Head of caudate nucleus (tissue), 42 donors: ENCODE measurements at places on chromosomes 4 and X.

DNA sequence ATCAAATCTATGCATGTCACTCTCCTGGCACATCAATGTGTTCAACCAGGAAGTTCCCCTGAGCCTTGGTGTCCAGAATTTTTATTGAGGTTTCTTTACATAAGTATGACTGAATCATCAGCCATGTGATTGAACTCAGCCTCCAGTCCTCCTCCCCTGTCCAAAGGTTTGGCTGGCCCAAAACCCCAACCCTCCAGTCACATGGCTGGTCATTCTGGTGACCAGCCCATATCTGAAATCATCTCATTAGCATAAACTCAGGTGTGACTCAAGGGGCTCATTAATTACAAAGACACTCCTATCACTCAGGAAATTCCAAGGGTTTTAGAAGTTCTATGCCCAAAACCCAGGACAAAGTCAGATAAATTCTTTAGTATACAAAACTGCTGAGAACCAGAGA, 20.6 kb upstream of the SUPT20HL2 start:
- DNase-seq, result no peak

DNA sequence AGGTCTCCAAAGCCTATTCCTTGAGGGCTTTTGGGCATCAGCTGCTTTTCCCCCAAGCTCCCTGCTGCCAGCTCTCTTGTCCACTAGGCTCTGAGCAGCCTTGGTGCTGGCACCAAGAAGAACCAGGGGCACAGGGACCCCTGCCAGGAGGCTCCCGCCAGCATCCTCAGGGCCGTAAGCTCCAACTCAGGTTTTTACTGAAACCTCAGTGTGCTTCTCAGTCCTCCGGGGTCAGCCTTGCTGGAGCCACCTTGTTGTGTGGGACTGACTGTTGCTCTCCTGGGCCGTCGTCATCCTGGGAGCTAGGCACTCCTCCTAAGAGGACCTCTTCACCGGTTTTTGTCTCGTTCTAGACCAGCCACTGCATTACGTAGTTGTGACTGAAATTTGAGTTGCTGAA, 38.9 kb downstream of the NOP14 start:
- DNase-seq, result peak; percentile 10

- DNase-seq, result no peak
Measured at GRCh38 chr4:179624768-179625181, 2182.5 kb upstream of the AGA start.

GRCh38 chrX:153353416-153353815, 19.5 kb downstream of the ZNF275 start:
- DNase-seq, result no peak

DNA sequence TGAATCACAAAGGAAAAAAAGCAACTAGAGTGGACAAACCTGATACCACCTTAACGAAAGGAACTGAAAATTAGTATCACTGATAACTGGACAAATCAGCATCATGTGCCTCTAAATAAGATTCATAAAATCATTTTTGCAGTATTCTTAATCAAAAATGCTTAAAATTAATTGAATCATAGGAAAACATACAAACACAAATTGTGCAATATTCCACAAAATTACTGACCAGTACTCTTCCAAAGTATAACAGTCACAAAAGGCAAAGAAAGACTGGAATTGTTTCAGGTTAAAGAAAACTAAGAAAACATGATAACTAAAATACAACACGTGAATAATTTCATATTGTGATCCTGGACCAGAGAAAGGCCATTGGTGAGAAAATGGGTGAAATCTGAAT, 27.1 kb downstream of the FBXW7 start:
- no peak for DNase-seq

- DNase-seq, result no peak
Measured at GRCh38 chr4:153206534-153206933, 2.3 kb downstream of the TRIM2 start.

DNA sequence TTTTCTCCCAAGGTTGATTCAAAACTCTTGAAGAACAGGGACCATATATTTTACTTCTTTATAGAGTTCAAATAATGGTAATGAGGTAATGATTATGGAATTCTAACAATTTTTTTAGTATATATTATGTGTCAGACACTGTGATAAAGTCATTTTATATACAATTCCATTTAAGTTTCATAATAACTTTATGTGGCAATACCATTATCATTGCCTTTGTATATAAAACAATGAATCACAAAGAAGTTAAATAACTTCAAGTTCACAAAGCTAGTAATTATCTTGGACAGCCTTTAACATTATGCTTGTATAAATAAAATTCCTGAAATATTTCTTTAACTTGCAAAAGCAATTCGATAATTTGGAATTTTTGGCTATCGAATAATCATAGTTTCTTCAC, 20.6 kb downstream of the MAGEC1 start:
- DNase-seq, result no peak

GRCh38 chr4:116122124-116122523, 963.3 kb downstream of the TRAM1L1 start:
- no peak for DNase-seq

DNA sequence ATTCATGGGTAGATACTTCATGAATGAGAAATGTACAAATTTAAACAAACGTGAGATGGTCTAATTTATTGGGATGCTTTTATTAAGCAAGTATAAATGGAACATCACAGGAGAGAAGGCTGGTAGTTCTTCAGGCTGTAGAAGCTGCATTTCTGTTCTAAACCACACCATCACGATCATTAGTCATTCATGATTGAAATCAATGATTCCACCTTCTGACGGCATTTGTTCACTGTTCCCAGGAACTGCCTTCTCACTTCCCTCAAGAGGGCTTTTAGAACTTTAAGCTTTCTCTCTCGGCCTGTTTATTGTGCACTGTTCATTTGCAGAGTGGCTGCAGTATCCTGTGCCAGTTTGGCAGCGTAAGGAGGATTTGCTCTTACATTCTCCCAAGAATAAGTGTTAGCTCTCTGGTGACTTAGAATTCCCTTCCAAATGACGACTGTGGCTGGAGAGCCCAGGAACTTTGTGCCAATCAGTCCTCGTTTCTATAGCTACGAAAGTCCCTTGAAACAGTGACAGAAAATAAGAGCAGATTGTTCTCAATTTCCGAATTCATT, 54.7 kb downstream of the MFAP3L start:
- DNase-seq, result no peak

DNA sequence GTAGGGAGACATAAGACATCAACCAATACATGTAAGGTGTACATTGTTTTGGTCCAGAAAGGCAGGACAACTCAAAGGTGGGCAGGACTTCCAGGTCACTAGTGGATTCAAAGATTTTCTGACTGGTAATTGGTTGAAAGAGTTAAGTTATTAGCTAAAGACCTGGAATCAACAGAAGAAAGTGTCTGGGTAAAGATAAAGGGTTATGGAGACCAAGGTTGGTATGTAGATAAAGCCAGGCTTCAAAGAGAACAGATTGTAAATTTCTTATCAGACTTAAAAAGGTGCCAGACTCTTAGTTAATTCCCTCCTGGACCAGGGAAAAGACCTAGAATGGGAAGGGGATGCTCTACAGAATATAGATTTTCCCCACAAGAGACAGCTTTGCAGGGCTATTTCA, 28.3 kb upstream of the GAB1 start:
- DNase-seq, result no peak

- peak; percentile 94 for DNase-seq
Measured at GRCh38 chr4:143184503-143185252, at the start of gene USP38. TSS of gene USP38 (plus strand) at chr4:143184917. CDS start at chr4:143185451, 534 bp downstream.

GRCh38 chr4:88728146-88728545, 30.5 kb upstream of the NAP1L5 start:
- DNase-seq, result no peak

GRCh38 chr4:76614589-76614988, 179.6 kb downstream of the SHROOM3 start:
- no peak for DNase-seq

DNA sequence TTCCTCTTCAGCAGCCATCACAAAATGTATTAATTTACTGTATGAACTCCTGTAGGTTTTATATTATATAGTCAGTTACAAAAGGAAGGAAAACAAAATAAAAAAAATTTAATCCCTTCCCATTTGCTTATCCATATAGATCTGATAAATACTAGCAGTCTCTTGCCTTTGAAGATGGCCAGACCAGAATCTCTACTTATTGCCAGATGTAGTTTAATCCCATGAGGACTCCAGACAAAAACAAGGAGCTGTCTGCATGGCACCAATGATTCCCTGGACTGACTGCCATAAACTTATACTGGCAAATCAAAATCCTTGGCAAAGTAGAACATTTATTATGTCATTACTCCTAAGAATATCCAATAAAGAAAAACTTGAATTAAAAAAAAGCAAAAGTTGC, 223.3 kb upstream of the MAB21L2 start:
- DNase-seq, result no peak

DNA sequence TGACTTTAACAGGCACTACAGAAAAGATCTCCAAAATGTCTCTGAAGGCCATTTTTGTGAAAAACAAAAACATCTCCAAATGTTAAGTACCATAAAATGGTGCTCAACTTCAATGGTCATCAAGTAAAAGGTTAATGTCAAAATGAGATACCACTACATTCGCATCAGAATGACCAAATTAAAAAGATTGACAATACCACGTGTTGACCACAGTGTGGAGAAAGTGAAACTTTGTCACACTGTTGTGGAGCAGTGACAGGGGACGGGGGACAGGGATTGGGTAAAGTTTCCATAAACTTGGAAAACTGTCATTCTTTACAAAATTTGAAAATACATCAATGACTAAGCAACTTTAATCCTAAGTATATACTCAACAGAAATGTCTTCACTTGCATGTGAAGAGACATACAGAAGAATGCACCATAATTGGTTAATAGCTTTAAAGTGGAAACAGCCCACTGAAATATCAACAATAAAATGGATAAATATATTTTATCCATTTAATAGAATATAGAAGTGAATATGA, 19.1 kb upstream of the CISD2 start:
- no peak for DNase-seq

DNA sequence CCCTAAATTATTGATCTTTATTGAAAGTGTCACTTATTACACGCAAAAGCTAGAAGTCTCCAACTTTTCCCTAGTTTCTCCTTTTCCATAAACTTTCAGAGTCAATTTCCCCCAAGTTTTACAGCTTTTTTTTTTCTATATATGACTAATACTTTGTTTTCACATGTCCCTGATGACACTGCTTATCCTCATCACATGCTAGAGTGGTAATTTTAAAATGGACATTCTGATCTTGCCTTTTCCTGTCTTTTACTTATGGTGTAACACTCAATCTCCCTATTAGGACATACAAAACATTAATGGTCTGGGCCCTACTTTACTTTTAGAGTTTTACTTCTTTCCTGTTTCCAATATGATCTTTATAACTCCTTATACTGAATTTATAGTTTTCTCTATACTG, 112.6 kb downstream of the ANK2 start:
- DNase-seq, result no peak

DNA sequence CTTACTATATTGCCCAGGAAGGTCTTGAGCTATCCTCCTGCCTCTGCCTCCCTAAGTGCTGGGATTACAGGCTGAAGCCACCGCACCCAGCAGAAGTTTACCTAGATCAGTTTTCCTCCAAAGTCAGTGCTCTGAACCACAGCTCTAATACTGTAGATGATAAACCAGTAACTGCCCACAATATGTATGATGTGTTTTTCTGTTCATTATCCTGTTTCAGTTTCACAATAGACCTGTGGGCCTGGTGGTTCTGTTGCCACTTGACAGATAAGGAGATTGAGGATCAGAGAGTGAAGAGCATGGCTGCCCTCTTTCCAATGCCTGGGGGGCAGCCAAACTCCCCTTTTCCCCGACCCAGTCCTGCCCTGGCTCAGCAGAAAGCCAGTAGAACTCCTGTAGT, 87.0 kb downstream of the EFNB1 start:
- DNase-seq, result no peak

GRCh38 chr4:122003335-122003734, 51.5 kb upstream of the TRPC3 start:
- DNase-seq, result no peak

- DNase-seq, result no peak
Measured at GRCh38 chr4:55615008-55615407, 21.1 kb downstream of the NMU start.

DNA sequence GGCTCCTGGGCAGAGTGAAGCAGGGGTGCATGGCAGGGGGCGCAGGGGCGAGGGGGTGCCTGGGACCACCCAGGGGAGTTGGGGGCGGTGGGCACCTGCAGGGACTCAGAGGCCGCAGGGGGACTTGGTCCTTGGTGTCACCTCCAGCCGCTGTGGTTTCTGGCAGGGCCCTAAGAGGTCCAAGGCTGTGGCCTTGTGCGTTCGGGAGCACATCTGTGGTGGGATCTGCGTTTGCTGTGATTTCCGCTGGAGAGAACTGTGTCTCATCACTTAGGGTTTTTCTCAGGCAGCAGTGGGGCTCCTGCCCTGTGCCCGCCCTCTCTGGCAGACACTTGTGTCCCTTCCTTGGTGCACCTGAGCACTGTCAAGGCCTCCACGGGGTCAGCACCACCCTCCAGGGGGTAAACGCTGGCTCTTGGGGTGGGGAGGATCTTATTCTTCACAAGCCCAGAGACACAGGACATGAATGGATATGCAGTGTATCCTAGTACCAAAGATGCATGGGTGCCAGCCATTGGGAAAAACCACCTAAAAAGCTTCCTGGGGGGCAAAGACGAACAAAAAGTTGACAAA, 66.5 kb downstream of the ACOX3 start:
- DNase-seq, result no peak

DNA sequence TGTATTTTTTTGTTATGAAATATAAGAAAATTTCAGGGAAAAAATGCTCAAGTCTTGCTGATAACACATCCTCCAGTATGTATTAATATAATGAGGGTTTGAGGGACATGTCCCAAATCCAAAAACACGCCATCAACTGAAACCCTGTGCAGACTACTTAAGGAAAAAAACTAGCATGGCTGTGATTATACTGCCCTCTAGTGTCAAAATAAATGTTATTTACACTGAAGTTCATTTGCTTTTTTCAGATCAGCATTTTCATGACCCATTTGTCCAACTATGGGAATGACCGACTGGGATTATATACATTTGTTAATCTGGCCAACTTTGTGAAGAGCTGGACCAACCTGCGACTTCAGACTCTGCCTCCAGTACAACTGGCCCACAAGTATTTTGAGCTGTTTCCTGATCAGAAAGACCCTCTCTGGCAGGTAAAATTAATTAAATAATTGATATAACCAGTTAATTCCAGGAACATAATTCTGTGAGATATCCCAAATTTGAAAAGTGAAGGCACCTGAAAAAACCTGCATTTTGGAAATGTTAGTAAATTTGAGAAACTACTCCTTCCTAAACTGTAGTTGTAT, 128.5 kb downstream of the PRSS12 start:
- no peak for DNase-seq

- DNase-seq, result no peak
Measured at GRCh38 chr4:156422576-156422975, 468.9 kb upstream of the CTSO start.

DNA sequence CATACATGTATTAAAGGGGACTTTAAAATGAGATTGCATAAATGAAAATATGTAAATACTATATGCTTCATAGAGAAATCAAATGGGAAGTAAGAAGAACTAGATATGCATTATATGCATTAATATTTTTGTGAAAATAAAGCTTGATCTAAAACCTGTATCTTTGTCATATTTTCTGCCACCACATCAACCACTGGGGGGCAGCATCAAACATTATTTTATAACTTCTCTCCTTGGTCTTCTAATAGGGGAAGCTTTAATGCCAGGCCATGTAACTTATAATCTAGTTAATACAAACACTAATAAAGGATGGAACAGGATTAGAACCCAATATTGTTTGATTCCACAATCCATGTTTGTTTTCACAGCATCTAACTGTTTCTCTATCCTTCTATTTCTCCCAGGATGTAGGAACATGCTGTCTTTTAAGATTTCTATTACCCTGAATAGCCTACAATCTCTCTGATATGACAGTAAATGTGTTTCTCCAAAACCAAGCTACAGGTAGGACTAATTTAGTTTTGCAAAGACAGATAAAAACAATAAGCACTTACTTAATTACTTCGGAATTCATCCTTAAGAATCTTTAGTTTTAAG, 10.0 kb downstream of the QRFPR start:
- peak; percentile 52 for DNase-seq

GRCh38 chr4:186680641-186681040, 43.0 kb downstream of the FAT1 start:
- no peak for DNase-seq
